ENCODE measurements at places on chromosomes 11 and 22.

DNA sequence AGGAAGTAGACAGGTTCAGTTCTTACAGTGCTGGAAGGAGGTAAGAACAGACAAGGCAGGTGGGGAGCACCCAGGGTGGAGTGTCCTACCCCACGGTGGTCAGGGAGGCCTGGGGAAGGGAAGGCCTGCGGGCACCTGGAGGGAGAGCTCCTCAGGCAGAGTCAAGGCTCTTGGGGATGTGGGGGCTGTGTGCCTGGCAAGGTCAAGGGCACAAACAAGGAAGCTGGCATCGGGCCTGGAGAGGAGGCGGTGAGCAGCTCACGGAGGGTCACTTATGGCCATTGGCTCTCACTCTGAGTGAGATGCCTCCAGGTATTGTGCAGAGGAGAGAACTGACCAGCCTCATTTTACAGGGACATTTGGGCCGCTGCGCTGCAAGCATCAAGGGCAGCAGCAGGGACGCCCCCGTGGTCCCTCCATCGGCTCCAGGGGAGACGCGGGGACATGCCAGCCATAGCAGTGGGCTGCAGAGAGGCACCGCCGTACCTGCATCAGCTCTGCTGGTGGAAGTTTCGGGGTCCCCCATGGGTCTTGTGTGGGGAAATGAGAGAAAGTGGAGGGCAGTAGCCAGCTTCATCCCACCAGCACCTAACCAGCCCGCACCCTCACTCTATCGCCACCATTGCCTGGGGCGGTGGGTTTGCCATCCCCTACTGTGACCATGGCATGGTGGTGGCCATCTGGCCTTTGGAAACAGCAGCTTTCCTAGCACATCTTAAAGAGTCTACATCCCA lies 37.5 kb upstream of the RTL6 start:
- no peak for DNase-seq

DNA sequence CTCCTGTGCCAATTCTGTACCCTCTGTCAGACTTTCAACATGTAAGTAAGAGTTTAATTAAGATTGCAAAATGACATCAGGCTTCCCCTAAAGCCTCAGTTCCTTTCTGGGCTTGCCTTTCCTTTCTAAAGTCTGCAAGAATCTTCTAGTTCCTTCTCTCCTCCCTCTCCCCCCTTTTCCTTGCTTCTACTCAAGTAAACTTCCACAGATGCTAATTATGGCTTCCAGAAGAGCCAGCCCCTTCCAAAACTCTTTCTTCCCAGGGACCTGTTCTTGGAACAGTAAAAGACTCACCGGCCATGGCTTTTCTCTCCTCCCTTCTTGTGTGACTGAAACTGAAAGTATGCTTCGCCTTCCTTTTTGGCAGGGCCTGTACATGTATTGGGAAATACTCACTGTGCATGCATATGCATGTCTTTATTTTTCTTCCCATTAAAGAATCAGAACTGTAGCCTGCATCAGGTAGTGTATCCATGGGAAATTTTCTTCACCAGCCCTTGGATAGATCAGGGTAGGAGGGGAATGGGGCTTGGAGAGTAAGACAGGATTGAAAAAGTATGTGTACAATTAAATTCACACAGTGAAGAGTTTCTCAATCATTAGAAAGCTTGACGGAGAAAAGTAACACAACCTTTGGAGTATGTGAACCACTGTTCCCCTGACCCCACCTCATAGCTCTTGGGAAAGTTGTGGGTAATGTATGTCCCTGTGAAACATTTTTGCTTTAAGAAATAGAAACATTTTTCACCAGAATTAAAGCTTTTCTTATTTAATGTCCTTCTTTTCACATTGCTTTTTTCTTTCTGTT lies at the start of gene CASP1:
CASP1 (minus strand) TSS at position 332 of the 808 bp plus-strand sequence; CDS start at position 301, 31 bp downstream.
- DNase-seq, result peak; percentile 36

DNA sequence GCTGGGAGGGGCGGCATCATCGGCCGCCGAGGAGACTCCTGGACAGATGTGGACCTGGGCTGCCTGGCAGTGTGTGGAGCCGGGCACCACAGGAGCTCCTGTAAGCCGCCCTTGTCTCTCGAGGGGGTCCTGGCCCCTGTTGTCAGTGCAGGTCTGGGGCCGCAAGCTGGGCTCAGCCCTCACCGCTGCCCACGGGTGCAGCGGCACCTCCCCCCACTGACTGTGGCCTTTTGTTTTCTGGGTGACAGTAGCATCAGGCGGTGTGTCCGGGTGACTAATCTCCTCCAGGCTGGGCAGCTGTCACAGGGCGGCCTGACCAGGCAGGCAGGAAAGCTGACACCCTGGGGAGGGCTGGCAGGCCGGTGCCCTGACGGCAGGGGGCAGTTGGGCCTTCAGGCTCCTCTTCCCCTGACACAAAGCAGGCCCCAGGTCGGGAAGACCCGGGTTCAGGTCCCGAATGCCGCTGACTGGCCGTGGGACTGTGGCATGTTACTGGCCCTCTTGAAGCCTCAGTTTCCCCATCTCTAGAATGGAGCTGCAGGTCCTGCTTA lies 16.3 kb downstream of the DGKZ start:
- DNase-seq, result no peak

- no peak for DNase-seq
These were observed 3.1 kb downstream of the TNKS1BP1 start for GRCh38 chr11:57321388-57322255.

DNA sequence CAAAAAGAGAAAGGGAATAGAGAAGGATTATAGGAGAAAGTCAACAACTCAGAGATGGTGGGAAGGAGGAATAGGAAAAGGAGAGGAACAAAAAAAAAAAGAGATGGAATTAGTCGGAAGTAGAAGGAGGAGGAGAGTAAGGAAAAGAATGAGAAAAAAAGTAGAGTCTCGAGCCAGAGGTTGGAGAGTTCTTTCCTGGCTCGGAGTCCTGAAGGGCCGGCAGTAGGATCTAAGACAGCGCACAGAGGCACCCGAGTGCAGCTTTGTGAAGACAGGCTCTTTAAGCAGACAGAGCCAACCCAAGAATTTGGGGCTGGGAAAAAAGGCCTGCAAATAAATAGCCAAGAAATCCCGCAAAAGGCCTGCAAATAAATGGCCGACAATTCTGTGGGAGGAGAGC lies 170.4 kb upstream of the CCDC90B start:
- no peak for DNase-seq

- no peak for DNase-seq
These were observed 9.6 kb downstream of the PARVB start for GRCh38 chr22:44033694-44034093.

DNA sequence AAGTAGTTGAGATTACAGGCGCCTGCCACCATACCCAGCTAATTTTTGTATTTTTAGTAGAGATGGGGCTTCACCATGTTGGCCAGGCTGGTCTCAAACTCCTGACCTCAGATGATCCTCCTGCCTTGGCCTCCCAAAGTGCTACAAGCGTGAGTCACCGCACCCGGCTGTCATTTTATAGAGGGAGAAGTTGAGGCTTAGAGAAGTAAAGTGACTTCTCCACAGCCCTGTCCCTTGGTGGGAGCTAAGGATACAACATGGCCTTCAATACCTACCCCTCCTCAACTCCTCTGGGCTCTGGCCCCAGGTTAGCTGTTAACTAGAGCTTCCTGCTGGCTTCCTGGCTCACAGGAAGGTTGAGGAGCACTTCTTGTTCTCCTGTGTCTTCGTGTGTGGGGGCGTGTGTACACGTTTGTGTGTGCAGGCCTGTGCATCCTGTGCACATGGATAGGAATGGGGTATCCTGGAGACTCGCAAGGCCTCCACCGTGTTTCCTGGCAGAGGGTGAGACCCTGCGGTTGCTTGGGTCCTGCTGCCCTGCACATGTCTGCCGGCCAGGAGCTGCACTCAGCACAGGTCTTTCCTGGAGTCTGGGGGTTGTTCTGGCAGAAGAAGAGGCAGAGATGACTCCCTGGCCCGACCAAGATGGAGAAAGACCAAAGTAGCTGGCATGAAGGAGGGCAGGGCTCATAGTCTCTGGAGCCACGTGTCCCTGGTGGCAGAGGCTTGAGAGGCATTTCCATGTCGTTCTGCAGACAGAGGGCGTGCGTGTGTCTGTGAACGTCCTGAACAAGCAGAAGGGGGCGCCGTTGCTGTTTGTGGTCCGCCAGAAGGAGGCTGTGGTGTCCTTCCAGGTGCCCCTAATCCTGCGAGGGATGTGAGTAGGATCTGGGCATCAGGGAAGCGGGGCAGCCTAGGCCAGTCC lies 2.4 kb downstream of the SIDT2 start:
- DNase-seq, result peak; percentile 88

DNA sequence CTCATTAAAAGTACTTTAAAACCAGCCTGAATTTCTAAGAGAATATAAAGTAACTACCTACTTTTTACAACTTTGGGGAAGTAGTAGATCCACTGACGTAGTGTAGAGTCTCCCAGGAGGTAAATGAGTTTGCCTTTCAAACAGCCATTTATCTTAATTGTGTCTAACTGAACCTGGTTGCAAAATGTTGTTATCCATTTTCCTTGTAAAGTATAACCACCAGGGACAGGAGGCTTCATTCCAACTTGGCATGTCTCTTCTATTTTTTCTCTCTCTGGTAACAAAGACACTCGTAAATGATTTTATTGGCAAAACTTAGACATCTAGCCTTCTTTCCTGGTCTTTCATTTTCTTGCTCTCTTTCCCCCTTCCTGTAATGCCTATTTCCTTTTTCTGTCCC lies 36.9 kb downstream of the NXPE1 start:
- DNase-seq, result no peak

GRCh38 chr11:15918212-15918611 lies 438.1 kb downstream of the SOX6 start:
- DNase-seq, result no peak

DNA sequence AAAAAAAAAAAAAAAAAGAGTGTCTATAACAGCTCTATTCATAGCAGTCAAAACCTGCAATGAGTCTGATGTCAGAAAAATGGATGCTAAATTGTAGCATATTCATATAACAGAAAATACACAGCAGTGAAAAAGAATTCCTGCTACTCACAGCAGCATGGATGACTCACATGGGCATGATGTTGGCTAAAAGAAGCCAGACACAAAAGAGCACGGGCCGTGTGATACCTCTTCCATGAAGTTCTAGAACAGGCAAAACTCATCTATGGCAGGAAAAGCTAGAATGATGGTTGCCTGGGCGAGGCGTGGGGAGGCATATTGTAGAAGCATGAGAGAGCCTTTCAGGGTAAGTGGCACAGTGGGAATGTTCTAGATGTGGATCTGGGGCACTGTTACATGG lies 18.9 kb downstream of the PLAAT3 start:
- no peak for DNase-seq
